Left kidney (tissue), 8 donors: ENCODE measurements at places on chromosomes 3 and 15.

GRCh38 chr15:73892446-73893226, 19.3 kb downstream of the TBC1D21 start:
- no peak for DNase-seq

DNA sequence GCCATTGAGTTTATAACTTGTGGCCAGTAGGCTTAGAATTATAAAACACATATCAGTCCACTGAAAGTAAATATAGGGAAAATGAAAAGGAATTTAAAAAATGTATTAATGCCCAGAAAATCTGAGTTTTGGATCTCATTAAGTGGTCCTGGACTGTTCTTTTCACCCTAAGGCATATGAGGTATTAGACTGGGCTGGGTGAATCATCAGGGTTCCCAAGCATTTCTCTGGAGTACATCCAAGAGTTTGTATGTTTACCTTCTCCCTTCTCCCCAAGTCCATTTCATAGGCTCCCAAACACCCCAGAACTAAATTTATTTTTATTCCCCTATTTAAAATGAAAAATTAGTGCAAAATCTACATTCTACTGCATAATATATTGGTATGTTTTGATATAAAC, 31.9 kb upstream of the SPTSSB start:
- no peak for DNase-seq

GRCh38 chr3:10693457-10693856, 122.6 kb upstream of the SLC6A11 start:
- no peak for DNase-seq

DNA sequence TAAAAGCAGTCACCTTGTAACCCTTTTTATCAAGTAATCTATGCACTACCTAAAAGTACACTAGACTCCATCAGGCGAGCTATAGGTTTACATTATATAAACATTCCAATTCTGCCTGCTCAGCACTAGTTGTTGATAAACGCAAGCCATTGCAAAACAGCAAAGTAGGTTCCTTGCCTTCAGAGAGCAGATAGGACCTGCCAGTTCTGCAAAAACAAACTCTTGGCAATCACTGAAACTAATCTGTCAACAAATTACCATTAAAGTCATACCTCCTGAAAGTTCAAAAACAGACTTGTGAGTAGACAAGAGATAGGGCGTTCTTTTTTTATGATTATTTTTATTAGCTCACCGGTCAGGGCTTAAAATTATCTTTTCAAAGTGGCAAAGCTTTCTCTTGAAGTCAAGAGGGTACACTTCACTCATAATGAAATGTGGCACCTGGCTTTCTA, 392.5 kb downstream of the FOXP1 start:
- DNase-seq = no peak

GRCh38 chr3:124217542-124217941, 225.6 kb upstream of the ROPN1 start:
- DNase-seq = peak; percentile 91
